GM20000 (cell line): ENCODE measurements at places on chromosomes 16 and 17.

- DNase-seq: no peak
Observed at GRCh38 chr17:39229274-39229913, 3.6 kb upstream of the STAC2 start.

- DNase-seq: no peak
Observed at GRCh38 chr17:71922439-71922838, 198.4 kb upstream of the SOX9 start.

DNA sequence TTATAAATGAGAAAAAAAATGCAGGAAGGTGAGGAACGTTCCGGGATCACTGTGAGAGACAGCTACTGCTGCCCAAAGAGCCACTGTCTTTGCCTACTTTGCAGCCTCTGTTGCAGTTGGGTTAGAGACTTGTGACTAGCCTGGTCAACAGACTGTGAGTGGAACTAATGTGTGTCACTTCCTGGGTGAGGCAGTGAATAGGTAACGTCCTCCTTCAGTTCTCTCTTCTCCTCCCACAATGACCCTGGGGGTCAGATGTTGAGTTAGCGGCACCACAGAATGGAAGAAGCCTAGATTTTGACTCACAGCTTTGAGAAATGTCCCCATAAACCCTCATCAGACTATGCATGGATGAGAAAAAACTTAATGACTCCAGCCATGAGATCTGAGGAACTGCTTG is 5.2 kb downstream of the C16orf46 start:
- DNase-seq: no peak

DNA sequence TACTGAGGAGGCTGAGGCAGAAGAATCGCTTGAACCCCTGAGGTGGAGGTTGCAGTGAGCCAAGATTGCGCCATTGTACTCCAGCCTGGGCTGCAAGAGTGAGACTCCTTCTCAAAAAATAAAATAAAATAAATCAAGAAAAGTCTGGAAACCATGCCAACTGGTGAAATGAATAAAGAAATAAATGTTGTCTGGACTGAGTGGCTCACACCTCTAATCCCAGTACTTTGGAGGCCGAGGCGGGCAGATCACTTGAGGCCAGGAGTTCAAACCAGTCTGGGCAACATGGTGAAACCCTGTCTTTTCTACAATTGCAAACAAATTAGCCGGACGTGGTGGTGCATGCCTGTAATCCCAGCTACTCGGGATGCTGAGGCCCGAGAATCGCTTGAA is 744 bp upstream of the LRRC37A3 start:
- DNase-seq: no peak

DNA sequence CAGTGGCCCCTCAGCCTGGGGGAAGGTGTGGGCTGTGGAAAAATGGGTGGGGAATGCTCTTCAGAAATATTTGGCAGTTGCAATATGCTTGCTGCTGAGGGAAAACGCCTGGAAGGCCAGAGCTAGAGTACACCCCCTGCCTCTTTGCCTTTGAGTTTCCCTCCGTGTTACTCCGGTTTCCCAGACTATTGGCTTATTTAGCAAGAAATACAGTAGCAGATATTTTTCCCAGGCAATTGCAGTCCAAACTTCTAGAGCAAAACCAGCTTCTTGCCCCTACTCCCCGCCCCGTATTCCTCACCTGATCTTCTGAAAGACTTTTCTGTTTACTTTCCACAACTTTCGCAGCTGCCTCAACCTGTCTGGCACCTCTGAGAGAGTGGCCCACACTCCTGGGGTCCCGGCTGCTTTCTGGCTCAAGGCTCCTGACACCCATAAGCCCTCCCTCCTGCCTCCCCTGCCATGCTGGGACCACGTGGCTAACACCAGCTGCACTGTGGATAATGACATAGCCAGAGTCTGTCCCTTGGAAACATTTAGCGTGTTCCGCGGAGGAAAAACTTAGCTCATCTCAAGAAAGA is 45.8 kb upstream of the HELZ start:
- DNase-seq: no peak

GRCh38 chr16:28935924-28936783 is 4.4 kb downstream of the CD19 start:
- DNase-seq: peak; percentile 91

DNA sequence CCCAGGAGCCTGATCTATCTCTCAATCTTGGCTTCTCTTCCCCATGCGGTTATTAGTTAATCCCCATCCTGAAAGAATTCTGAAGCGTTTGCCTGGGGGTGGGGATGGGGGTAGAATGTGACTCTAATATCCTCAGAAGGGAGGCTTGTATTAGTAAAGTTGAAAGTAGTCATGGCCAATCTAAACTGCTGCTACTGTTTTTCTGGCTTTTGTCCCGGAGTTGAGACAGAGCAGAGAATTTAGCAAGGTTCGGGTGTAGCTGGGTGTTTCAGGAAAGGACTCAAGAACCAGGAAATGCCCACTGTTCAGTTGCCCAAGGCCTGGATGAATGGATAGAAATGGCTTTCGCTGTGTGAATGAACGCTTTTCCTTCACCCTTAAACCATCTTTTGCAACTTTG is 17.6 kb upstream of the ITGAM start:
- DNase-seq: no peak

GRCh38 chr17:57477522-57478362 is 221.4 kb downstream of the MSI2 start:
- DNase-seq: no peak

DNA sequence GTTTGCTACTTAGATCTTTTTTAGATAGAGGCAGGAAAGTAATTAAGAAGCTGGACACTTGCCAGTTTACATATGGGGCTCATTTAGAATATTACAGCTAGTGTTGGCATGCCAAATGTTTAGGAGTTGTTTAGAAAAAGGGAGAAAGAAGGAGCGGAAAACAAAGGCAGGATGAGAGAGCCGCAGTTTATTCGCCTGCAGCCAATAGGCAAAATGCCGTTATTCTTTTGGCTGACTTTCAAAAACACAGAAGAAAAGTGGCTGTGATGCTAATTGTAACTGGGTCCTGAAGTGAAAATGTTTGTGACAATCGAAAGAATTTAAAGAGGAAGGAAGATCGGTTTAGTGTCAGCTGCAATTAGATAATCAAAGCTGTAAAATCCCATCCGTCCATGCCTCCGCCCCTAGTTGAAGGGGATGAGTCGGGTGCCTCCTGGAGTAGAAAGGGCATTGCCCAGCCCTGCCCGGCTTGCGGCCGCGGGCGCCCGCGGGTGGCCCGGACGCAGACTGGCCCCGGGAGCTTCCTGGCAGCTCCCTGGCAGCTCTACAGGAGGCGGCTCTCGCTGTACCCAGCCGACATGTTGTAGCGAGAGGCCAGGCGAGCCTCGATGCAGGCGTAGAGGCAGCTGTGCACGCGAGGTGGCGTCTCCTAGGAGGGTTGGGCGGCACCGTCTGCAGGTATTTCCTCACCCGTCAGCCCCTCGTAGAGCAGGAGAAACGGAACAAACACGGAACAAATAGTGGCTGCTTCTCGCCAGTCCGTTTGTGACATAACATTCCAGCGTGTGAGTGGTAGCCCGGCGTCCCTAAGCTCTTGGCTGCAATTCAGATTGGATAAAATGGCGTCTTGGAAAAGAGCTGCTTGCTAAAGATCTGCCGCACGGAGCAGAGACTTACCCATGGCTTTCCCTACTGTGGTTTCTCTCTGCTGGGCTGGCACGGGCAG is 82.2 kb downstream of the TNRC6C start:
- peak; percentile 48 for DNase-seq

- DNase-seq: no peak
Observed at GRCh38 chr17:48835971-48836370, 5.1 kb downstream of the CALCOCO2 start.

- no peak for DNase-seq
Observed at GRCh38 chr17:69696650-69697049, 282.2 kb downstream of the MAP2K6 start.

- peak; percentile 88 for DNase-seq
Observed at GRCh38 chr16:9008601-9009260, 45.0 kb upstream of the USP7 start.

DNA sequence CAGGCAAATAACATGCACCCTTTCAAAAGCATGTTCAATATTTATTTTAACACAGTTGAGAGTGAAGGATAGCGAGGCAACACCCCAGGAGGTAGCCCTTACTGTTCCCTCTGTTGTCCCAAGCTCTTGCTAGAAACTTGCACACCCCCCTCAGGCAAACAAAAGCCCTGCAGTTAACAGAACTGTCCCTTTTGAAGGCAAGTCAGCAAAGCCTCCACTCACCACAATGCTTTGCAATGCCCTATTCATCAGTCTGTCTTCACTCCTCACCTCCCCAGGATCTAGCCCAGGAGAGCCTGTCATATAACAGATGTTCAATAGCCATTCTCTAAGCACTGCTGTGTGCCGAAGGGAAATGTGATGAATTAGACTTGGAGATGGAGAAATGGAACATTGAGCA is 3.5 kb upstream of the CNEP1R1 start:
- DNase-seq: no peak

GRCh38 chr17:77999413-78000173 is 41.1 kb downstream of the TNRC6C start:
- DNase-seq: no peak

DNA sequence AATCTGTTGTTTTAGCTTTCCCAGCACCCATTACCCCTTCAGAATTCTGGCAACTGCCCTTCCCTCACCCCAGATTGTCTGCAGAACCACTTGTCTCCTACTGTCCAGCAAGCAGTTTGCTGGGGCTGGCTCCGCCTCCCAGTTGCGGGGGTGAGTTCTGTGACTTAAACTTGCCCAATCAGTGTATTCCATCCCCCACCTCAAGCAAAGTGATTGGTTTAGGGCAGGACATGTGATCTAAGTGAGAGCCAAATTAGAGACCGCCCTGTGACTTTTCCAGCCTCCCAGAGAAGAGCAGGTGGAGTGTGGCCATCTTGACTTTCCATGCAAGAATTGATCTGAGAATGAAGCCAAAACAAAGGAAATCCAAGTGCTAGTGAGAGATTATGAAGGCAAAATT is 22.7 kb upstream of the SRCIN1 start:
- DNase-seq: peak; percentile 4

DNA sequence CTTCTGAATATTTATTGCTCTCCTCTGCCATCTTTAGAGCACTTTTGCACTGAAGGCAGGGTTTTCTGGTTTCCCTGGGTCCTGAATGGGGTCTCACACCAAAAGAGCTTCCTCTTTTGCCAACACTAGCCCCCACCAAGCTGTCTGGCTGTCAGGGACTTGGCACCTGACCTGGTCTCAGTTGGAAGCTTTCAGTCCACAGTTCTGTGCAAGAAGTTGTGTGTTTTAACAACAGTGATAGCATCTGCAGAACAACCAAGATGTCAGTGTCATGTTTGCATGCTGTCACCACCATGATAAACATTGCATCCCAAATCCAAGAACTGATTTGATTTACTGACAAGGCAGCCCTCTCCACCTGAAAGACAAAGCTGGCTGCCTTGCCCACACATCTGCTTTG is 448.5 kb upstream of the CCL2 start:
- DNase-seq: no peak

GRCh38 chr17:7459961-7460545 is 15.2 kb downstream of the CHRNB1 start:
- no peak for DNase-seq

- DNase-seq: no peak
Observed at GRCh38 chr17:67054608-67055007, 10.3 kb downstream of the CACNG1 start.

DNA sequence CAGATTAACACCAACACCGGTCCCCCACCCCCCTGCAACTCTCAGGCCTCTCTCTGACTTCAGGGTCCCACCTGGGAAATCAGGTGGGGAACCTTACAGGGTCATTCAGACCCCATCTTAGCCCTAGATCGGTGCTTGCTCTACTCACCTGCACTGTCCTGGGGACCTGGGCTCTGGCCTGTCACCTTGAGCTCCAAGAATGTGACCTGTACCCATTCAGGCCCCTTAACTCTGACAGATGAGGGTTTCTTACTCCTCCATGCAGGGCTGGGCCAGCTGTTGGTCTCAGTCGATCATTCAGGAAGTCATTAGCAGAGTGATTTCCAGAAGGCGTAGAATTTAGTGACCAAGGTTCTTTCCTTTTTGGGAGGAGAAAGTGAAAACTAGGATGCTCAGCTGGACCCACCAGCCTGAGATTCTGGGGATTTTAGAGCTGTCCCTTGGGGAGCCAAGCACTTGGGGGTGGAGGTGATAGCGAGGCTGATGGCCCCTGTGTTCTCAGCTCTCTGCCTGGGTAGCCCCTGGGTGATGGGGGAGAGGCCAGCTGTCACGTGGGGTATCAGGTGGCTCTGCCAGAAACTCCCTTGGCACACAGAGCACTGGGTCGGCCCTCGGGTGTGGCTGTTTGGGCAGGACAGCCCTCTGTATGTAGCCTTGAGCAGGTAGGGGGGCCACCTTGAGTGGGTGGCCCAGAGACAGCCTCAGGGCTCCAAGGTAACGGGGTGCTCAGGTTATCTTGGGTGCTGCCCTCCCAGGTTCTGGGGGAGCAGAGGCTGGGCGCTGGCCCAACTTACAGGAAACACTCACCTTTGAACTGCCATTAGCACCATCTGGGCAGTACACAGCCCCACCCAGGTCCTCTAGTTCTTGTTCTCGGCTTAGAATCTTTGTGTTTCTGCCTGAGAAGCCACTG is 724 bp downstream of the MVP start:
- DNase-seq: peak; percentile 70

DNA sequence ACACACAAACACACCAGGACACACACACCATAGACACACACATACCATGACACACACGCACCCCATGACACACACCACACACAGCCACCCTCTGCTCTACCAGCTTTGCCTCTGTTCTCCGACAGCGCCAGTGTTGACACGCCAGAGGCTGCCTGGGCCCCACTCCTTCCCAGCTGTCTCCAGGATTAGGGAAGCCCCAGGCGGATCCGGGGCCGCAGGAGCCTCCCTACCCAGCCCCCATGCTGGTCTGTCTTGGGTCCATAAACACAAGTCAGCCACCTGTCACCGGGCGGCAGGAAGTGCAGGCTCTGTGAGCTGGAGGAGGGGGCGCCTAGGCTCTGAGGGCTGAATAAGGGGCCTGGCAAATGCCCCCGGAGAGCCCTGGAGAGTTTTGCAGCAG is 10.5 kb downstream of the TBC1D16 start:
- no peak for DNase-seq

DNA sequence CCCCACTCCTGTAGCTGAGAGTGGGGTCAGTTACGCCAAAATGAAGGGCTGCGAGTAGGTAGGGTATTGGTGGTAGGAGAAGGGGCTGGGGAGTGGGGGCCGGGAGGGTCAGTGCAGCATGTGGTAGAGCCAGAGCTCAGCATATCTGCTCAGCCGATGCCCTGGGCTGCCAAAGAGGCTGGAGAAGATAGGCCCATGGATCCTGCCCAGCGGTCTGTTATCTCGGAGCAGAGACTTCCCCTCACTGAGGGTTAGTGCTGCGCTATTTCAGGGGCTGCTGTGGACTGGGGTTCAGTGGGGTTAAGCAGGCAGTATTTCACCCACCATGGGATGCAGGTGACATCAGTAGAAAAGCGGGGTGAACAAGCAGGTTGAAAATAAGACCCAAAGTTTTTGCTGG is 19.7 kb downstream of the RHBDL3 start:
- DNase-seq: no peak

- no peak for DNase-seq
Observed at GRCh38 chr17:7577327-7578199, 1.9 kb upstream of the CD68 start.

GRCh38 chr17:7989781-7990655 is 12.4 kb upstream of the GUCY2D start:
- peak; percentile 91 for DNase-seq
